CD8-positive, alpha-beta memory T cell (primary cell): ENCODE measurements at places on chromosomes 1 and 21.

DNA sequence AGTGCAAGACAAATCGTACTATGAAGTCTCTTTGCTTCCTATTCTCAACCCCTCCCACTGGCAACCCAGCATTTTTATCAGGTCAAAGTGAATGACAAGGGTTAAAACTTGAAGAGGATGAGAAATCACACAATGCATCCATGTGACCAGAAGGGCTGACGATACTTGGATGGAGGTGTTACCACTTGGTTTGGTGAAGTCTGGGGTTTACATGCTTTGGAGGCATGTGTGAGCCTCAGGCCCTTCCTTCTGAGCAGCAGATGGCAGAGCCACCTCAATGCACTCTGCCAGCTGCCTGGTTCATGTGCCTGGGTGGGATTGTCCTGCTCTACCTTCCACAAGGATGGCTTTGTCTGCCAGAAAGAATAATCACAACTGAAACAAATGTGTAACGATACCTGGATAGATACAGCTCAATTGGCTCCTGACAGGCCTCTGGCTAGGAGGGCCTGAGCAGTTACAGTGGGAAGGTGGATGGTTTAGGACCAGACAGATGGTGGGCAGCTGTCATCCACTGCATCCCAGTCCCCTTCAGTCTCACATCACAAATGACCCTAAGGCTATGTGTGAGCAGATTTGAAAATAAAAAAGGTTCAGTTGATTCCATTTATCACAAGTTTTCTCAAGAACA lies 51.5 kb upstream of the CNIH3 start:
- H3K4me1 ChIP-seq, result no peaks in the 10 kb centered on the region
- H3K27me3 ChIP-seq, result no peaks in the 10 kb centered on the region
- no peak overlapping the region for H3K27ac ChIP-seq
- DNase-seq, result no peak
- no peaks in the 10 kb centered on the region for H3K36me3 ChIP-seq

- no peaks in the 10 kb centered on the region for H3K36me3 ChIP-seq
- no peak overlapping the region for H3K27ac ChIP-seq
- no peaks in the 10 kb centered on the region for H3K27me3 ChIP-seq
- H3K4me3 ChIP-seq, result peak overlapping the region; percentile 26
- peaks cover 72% of the 10 kb centered on the region for H3K4me1 ChIP-seq
- DNase-seq, result peak; percentile 64
Observed at GRCh38 chr21:31181082-31181750, 142.9 kb upstream of the KRTAP19-8 start.

- no peak overlapping the region for H3K27ac ChIP-seq
- no peaks in the 10 kb centered on the region for H3K4me1 ChIP-seq
Observed at GRCh38 chr21:23162198-23162946, 2164.2 kb downstream of the NCAM2 start.

DNA sequence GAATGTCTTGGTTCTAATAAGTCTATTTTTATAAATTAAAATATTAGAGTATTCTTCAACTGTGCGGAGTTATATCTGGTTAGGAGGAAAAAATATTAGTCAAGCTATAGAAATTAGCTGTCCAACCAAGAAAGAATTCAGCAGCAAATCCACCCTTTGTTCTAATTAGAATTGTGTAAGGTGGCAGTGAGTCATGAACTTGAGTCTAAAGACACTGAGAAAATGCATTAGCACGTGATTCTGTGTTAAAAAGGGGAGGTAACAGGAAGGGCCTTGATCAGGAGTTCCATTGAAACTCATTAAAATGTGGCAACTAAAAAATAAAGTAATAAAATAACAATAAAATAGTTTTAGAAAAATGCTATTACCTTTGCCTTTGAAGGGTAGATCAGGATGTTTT lies 398.2 kb upstream of the RGS18 start:
- no peaks in the 10 kb centered on the region for H3K36me3 ChIP-seq
- H3K4me3 ChIP-seq, result no peak overlapping the region
- DNase-seq, result no peak
- H3K27me3 ChIP-seq, result no peaks in the 10 kb centered on the region

DNA sequence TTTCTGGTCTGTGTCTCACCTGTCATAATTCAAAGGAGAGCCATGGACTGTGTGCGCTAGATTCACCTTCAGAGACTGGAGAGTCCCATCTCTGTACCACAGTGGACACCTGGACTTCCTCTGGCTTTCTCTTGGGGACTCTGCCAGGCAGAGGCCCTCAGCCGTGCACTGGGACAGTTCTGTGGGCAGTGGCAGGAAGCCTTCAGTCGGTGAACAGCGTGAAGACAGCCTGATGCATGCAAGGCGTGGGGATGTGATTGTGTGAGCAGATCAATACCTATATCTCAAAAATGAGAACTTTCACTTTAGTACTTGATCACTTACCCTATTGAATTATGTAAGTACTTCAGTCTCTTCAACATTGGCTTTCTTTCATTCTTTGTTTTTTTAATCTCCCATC lies 245.3 kb downstream of the DISC1 start:
- H3K27ac ChIP-seq, result no peak overlapping the region
- peaks cover 22% of the 10 kb centered on the region for H3K4me1 ChIP-seq
- H3K36me3 ChIP-seq, result no peaks in the 10 kb centered on the region
- no peaks in the 10 kb centered on the region for H3K27me3 ChIP-seq

DNA sequence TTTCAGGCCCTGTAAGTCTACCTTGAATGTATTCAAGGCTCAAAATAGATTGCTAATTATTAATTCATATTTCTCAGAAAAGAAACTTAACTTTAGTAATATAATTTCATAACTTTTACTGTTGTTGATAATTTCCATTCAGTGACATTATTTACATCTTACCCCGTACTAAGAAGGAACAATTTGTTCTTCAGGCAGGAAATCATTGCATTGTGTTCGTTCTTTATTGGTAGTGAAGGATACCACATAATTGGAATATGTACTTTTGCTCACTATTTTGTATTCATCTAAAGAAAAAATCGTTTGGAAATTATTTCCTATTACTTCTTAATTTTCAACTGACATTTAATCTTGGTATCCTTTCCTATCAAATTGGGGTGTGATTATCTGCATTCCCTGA lies 39.4 kb downstream of the CTTNBP2NL start:
- H3K27me3 ChIP-seq, result no peaks in the 10 kb centered on the region
- no peak for DNase-seq
- H3K4me1 ChIP-seq, result no peaks in the 10 kb centered on the region
- H3K4me3 ChIP-seq, result no peak overlapping the region
- no peak overlapping the region for H3K27ac ChIP-seq

- H3K4me3 ChIP-seq, result no peak overlapping the region
- H3K27me3 ChIP-seq, result no peaks in the 10 kb centered on the region
- peaks cover 16% of the 10 kb centered on the region for H3K4me1 ChIP-seq
- no peak overlapping the region for H3K27ac ChIP-seq
Observed at GRCh38 chr1:204468766-204469302, 25.8 kb downstream of the PIK3C2B start.

GRCh38 chr1:206097381-206097780 lies 19.8 kb downstream of the AVPR1B start:
- H3K4me3 ChIP-seq, result no peak overlapping the region
- no peak overlapping the region for H3K27ac ChIP-seq
- no peaks in the 10 kb centered on the region for H3K36me3 ChIP-seq
- no peak for DNase-seq
- H3K27me3 ChIP-seq, result no peaks in the 10 kb centered on the region
- H3K4me1 ChIP-seq, result no peaks in the 10 kb centered on the region

GRCh38 chr1:18290740-18291412 lies 183.3 kb downstream of the IGSF21 start:
- no peaks in the 10 kb centered on the region for H3K36me3 ChIP-seq
- H3K27me3 ChIP-seq, result no peaks in the 10 kb centered on the region
- DNase-seq, result no peak

- no peaks in the 10 kb centered on the region for H3K4me1 ChIP-seq
- no peak overlapping the region for H3K4me3 ChIP-seq
- no peak for DNase-seq
Observed at GRCh38 chr1:64699327-64699726, 45.5 kb upstream of the RAVER2 start.

DNA sequence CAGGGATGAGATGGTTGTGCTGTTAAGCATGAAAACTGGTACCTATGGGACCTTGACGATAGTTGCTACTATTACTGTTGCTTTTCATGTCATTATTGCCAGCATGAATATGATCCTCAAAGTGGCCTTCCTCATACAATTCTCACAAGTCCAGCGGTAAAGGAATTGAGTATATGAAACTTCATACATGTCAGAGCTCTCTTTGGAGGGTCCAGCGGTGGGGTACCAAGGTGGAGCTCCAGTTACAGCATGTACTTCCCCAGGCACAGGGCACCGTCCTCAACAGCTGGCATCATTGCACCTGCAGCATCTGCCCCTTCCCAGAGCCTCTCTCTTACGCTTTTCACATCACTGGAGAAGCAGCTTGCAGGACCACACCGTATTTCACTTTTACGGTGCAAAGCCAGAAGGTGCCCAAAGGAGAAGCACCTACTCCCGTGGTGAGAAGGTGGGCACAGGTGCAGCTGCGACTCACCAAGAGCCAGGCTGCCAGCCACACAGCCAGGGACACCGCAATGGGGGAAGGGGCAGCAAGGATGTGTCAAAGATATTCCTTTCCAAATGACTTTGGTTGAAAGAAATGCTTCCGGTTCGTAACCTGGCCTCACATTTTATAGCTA lies 166.4 kb upstream of the IRF2BP2 start:
- no peak overlapping the region for H3K4me3 ChIP-seq
- no peak for DNase-seq

DNA sequence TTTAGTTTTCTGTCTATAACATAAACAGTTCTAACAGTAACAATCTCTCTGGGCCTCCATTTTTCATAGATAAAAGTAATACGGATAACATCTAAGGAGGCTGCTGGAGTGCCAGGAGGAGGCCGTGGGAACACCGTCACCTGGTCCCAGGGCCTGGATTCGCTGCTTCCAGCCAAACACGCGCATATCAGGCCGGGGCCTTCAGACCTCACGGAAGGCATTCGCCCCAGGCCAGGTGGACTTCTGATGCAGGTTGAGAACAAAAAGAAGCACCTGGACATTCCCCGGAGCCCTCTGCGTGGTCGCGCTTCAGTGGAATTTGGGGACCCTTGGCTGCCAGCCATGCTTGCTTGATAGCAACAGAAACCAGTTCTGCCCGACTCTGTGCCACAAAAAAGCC lies 113.1 kb upstream of the GUCA2B start:
- peaks cover 4% of the 10 kb centered on the region for H3K4me1 ChIP-seq
- DNase-seq, result no peak
- H3K36me3 ChIP-seq, result no peaks in the 10 kb centered on the region
- H3K27ac ChIP-seq, result no peak overlapping the region

DNA sequence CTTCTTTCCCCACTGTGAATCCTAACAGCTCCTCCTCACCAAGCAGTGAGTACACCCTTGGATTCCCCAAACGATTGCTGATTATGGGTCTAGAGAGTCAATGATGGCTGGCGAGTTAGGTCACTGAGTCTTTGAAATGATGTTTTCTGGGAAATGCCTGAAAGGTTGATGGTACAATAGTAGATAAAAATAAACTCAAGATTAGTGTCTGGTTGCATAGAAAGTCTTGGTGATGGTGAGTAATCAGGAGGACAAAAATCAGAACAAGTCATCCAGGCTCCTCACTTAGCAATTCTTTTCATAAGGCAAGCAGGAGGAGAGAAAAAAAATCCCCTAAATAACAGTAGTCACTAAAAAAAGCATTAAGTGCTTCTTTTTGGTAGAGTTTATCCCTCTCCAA lies 22.6 kb downstream of the HLX start:
- H3K36me3 ChIP-seq, result no peaks in the 10 kb centered on the region
- DNase-seq, result no peak
- no peak overlapping the region for H3K27ac ChIP-seq
- no peaks in the 10 kb centered on the region for H3K27me3 ChIP-seq
- no peaks in the 10 kb centered on the region for H3K4me1 ChIP-seq
